SW480 (cell line): ENCODE measurements at places on chromosomes 11 and 22.

GRCh38 chr11:37718431-37718999 is 1120.5 kb upstream of the RAG2 start:
- no peak for DNase-seq

DNA sequence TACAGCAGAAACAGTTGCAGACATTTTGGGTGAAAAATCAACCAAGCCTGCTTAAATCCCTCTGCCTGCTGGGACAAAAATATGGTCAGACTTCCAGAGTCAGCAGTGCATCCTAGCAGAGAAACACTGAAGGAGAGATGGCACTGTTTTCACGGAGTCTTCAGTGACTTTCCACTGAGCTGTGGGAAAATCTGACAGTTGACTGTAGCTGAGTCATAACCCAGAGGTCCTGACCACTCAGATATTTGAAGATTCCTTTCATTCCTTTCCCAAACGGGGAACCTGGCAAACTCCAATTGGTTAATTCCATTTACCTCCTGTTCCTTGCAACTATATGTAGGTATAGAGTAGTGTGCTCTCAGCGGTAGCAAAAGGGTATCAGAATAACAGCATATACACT is 20.9 kb upstream of the UPB1 start:
- DNase-seq: peak; percentile 55

DNA sequence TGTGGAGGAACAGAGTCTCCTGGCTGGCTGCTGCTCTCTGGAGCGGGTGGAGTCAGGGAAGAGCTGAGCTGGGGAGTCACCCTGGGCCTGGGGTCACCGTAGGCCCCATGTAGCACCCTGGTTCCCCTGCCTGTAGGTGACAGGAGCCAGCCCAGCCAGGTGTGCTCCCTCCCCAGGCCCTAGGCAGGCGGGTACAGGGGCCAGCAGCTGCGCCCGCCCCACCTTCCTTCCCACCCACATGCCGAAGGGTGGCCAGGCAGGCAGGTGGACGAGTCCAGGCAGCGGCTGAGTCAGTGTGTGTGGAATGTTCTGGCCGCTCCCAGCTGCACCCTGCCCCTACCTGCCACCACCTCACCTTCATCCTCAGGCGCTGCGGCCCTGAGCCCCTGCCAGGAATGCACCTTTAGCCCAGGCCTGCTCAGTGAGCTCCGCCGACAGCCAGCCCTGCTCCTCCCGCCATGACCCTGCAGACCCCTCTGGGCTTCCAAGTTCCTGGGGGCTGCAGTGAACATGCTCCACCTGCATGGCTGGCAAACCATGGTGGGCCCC is 654 bp upstream of the SYT8 start:
- peak; percentile 97 for DNase-seq

GRCh38 chr11:9568854-9569587 is 4.4 kb upstream of the WEE1 start:
- peak; percentile 74 for DNase-seq

- DNase-seq: no peak
Observed at GRCh38 chr11:134479206-134480135, 67.4 kb upstream of the B3GAT1 start.

DNA sequence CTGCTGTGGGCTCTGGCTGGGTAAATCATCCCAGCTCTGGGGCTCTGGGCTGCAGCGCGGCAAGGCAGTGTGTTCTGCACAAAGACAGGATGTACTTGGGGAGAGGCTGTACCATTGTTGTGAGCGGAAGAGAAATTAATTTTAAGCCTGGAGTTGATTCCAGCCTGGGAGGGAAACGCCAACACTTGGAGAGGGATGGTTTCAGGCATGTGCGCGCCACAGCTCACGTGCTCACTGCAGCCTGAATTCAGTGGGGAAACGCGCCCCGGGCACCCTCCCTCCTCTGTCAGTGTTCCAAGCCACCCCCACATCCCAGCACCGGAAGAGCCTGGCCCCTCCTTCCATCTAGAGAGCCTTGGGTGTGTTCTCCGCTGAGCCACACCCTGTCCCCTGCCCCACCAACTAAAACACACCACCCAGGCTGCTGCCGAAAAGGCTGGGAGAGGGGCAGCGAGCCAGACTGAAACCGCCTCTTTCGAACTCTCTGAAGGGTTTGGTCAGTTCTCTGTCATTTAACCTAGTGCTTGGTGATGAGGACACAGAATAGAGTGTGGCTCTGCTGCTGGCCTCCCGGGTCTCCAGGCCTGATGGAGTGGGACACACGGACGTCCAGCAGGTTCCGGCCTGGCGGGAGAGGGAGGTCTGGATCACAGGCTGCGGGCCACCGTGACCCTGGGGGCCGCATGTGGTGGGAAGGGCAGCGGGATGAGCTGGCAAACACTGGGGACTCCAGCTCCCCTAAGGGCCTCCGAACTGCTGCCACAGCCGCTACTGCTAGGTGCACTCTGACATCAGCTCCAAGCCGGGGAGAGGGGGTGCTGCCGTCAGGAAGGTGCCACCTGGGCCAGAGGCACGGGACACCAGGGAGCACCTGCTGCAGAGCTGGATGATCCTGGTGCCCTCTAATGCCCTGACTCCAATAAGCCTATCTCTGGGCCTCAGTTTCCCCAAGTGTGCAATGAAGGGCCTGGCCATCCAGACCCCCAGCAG is 230.8 kb downstream of the CTTN start:
- peak; percentile 88 for DNase-seq

DNA sequence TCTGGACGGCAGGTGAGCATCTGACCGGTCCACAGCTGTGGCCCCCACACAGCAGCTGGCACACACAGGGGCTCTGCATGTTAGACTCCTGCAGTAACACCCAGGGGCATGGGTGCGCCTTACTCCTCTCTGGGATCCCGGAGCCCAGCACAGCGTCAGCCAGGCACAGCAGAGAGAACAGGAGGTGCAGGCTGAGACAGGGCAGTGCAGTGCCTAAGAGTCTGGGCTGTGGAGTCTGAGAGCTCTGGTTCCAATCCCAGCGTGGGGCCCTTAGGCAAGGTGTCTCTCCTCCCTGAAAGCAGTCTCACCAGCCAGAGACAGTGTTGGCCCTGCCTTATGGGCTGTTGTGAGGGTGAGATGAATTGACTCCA is 2.3 kb downstream of the NUDT8 start:
- no peak for DNase-seq

DNA sequence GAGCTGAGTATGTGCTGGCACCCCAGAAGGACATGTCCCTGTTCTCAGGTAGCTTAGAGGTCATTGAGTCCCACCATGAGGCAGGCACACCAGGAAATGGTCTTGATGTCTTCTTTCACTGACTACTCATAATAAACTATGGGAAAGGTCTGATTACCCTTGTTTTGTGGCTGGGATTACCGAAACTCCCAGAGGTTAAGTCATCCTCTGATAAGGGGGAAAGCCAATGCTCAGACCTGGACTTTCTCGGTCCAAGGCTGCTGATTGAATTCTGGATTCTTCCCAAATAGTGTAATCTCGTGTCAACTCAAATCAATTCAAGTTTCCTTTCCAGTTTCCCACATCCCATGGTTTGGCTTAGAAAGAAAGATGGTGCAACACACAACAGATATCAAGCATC is 3.7 kb upstream of the CD44 start:
- no peak for DNase-seq

DNA sequence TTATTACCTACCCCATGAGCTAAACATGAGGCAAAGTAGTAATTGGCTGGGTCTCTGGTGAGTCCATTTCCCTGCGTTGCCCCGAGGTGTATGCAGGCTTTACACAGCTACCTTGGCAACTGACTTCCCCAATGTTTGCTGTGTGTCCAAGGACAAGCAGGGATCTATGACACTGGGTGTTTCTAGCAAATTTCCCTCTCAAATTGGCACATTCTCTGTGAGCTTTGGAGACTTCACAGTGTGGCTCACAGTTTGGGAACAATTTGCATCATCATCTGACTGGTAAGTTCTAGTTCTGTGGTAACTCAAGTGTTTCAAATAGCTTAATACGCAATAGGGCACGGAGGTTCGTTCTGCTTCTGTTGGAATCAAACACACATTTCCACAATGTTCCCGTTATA is 12.5 kb downstream of the NNMT start:
- no peak for DNase-seq

DNA sequence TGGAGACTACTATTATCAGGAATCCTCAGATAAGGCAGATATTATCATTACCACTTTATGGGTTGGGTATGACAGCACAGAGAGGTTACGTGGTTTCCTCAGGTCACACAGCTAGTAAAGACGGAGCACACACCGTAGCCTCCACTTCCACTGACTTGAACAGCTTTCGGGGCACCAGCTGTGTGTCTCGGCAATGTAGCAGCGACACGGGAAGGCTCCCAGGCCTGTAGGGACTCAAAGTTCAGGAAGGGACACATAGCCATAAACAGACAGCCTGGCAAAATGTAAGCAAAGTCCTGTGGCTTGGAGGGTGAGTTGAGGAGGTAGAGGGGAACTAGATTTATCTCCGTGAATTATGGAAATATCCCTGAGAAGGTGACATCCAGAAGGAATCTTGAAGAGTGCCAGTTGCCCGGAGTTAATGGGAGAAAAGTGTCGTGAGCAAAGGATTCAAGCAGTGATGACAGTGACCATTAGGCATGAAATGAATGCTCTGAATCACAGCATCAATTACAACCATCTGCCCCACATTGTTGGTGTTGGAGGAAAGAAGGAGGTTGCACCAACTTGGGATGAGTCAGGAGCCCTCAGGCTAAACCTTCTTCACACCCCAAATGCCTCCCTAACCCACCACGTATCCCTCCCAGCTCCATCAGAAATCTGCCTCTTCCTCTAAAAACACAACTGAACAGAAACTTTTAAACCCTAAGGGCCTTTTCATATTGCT is 106.7 kb upstream of the ASPHD2 start:
- peak; percentile 27 for DNase-seq

DNA sequence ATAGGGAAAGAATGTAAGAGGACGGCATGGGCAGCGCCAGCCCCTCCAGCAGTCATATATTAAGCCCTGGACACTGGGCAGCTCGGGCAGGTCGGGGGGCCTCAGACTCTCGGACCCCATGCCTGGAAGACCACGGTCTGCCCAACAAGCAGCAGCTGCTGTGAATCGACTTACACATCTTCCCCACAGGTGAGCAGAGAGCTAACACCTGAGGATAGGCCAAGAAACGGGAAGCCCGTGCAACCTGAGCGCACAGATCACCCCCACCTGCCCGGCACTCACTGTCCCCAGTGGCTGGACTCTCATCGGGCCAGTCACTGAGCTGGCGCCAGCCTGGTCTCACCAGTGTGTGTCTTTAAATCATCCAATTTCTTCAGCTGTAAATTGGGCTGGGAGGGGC is 4.7 kb upstream of the TCF20 start:
- no peak for DNase-seq

- peak; percentile 70 for DNase-seq
Observed at GRCh38 chr22:24525416-24526037, 29.4 kb downstream of the GUCD1 start.

GRCh38 chr11:70472240-70472639 is 73.9 kb downstream of the CTTN start:
- no peak for DNase-seq

- DNase-seq: no peak
Observed at GRCh38 chr22:30315962-30316576, 10.7 kb downstream of the TBC1D10A start.

- DNase-seq: no peak
Observed at GRCh38 chr22:18997925-18998315, 61.8 kb upstream of the PRODH start.

GRCh38 chr11:126543691-126544090 is 188.2 kb downstream of the ST3GAL4 start:
- no peak for DNase-seq

DNA sequence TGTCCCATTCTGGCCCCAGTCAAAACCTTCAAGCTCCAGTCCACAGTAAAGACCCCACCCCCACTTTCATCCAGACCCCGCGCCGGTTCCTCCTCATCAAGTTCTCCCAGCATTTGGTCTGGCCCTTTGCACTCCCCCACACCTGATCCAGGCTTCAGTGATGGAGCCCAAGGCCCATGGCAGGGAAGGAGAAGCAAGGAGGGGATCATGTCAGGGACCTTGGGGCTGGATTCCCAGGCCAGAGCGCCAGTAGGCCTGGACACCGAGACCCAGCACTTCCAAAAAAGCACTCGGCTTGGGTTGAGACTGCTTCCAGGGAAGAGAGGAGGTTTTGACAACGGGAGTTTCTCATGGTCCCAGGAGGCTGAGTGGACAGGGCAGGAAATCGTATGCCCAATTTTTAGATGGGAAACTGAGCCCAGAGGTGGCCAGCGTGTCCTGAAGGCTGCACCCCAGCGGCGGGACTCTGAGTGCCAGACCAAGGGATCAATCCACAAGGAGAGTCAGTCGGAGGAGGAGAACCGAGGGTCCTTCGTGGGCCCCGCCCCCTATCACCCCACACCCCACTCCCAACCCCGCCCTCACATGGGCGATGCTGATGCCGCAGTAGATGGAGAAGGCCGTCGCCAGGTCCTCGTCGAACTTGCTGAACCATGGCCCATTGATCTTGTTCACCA is 90.5 kb downstream of the PDE2A start:
- no peak for DNase-seq

DNA sequence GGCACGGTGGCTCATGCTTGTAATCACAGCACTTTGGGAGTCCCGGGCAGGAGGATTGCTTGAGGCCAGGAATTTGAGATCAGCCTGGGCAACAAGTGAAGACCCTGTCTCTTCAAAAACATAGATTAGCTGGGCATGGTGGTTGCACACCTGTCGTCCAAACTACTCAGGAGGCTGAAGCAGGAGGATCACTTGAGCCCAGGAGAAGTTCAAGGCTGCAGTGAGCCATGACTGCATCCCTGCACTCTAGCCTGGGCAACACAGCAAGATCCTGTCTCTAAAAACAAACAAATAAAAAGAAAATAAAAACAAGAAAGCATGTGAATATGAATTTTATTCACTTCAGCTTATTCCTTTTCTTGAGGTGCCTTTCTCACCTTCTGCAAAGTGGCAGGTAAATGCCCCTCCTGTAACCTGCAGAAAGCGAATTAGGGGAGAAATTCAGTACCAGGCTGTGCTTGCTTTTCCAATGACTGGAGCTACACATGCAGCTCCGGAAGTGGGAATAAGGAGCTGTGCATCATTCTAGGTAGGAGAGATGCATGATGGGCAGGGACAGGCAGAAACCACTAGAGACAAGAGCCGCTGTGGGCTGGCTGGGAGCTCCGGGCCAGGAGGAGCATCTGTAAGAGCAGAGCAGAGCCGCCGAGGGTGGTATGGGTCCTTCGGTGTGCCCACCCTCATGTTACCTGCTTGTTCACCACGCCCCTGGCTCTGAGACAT is 14.7 kb upstream of the KCTD17 start:
- DNase-seq: no peak

DNA sequence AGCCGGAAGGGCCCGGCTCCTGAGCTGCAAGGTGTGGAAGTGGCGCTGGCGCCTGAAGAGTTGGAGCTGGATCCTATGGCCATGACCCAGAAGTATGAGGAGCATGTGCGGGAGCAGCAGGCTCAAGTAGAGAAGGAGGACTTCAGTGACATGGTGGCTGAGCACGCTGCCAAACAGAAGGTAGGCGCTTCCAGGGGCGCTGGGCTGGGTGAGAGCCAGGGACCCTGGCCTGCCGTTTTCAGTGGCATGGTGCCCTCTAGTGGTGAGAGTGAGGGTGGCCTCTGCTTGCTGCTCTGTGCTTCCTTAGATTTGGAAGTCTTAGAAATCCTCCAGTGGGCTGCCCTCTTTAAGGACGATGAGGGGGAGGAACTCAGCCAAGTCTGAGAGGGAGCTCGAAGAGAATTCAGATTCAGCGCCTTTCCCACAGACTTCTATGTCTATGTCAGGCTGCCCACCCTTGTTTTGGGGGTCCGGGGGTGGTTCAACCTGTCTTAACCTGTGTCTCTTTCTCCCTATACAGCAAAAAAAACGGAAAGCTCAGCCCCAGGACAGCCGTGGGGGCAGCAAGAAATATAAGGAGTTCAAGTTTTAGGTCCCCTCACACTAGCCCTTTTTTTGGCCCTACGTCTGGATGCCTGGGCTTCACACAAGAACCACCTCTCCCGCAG is 1.8 kb upstream of the PACS1 start:
- peak; percentile 60 for DNase-seq
